ENCODE measurements at places on chromosomes 7 and 10.

- DNase-seq, result no peak
Measured at GRCh38 chr10:35451151-35452016, 115.1 kb downstream of the CCNY start.

- no peak for DNase-seq
Measured at GRCh38 chr10:36578306-36578705, 547.1 kb upstream of the ANKRD30A start.

GRCh38 chr7:4164556-4164955 lies 517.5 kb upstream of the FOXK1 start:
- DNase-seq, result no peak

DNA sequence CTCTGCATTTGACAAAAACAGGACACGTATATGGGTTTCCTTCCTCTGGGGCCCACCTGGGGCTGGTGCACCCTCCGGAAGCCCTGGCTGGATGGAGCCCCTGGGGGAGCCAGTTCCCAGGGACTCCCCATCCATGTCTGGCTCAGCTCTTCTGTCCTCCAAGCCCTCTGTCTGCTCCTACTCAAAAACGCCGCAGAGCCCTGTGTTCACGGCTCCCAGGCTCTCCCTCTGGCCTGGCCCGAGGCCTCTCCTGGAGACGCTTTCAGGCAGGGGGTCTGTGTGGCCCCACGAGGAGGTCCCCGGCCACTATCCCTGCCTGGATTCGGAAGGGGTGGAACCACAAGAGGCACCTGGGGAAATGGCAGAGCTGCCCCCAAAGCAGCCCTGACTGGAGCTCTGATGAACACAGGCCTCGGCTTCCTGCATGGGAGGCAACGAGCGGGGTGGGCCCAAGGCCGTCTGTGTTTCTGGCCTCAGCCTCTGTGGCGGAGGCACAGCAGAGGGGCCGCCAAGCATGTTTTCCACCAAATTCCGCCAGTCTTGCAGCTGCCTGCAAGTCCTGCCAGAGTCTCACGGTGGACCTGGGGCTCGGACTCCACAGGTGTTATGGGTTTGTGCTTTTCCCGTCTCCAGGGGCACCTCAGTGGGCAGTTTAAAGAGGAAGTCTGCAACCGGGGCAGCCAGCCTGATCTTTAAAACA lies 22.6 kb upstream of the INPP5A start:
- DNase-seq, result no peak

DNA sequence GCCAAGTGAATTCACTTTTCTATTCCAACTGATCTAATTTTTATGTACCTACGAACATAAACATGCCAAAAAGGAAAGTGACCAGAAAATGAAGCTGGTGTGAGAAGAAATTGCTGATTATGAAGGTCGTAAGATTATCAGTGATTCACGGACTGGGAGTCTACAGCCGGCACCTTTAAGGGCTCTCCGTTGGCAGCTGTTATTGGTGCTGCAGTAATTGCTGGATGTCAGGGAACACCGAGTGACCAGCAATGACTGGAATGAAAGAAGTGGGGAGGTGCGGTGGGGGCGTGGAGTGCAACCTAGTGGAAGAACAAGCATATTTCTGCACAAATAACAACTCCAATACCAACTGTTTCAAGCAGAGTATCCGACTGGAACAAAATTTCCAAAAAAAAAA lies 109.8 kb upstream of the TARP start:
- no peak for DNase-seq

DNA sequence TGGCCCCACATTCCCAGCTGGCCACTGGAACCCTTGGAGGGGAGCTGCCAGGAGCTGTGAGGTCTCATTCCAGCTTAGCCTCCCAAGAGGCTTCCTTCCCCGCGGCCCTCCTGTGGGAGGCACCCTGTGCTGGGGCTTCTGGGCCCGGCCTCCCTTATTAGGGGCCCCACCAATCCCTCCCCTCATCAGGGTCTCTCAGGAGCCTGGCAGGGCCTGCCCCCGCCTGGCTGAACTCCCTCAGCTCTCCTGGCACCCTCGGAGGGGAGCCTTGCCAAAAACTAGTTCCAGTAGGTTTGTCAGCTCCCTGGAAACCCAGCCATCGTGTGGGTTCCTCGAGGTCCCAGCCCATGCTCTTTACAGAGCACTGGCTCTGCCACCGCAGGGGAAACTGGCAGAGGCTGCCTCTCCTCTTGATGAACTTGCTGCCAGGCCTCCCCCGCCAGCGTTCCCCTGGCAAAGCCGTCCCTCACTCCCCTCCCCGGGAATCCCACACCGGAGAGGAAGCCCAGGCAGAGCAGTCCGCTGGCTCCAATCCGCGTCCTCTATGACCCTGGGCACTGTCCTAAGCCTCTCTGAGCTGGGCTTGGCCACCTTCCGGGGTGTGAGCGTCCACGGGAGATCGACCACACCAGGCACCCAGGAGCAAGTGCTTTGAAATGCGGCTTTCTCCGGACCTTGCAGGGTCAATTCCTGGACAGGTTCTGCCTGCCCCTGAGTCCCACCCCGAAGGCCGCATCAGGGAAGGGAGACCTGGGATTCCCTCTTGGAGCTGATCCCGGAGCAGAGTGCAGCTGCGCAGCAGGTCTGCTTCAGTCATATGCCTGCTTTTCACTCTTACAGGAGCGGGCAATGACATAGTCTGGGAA lies 139.8 kb downstream of the ARHGAP22 start:
- DNase-seq, result peak; percentile 35

DNA sequence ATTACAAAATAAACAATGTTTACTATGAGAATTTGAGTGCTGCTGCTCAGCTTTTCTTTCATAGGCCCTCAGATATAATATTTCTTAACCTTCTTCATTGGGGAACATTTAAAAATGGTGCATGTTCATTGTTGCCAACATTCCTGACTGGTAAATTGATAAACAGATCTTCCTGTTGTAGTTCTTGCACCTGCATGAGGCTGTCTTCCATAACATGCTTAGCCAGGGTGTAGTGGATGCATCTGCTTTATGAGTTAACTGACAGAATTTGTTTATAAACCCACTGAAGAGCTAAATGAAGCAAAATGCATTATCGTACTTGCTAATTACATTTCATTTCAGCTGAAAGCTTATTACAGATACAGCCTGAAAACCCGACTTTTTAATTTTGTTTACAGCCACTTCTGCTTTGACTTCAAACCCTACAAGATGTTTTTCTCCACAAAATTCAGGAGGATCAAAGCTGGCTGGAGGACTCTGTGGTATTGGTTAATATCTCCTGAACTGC lies 177.2 kb downstream of the SEM1 start:
- DNase-seq, result no peak

DNA sequence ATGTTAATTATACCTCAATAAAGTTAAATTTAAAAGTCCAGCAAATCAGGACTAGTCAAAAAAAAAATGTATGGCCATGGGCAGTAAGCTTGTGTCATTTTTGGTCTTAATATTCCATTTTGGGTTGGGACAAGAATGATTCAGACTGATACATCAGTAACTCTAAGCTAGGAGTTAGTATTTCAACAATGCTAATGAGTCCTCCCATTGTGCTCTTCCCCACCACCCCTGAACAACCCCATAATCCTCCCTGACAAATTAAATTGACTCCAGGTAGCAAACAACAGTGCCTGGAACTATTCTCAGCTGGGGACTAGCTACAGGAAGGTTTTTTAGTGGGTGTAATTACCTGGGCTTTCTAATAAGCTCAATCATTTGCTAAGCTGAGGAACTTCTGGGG lies 30.7 kb upstream of the KCNIP2 start:
- DNase-seq, result no peak

- DNase-seq, result no peak
Measured at GRCh38 chr7:77329466-77330168, 86.5 kb downstream of the GSAP start.

- DNase-seq, result no peak
Measured at GRCh38 chr10:111954386-111954785, 229.2 kb downstream of the GPAM start.

- DNase-seq, result no peak
Measured at GRCh38 chr7:65832281-65832680, 40.6 kb upstream of the VKORC1L1 start.

DNA sequence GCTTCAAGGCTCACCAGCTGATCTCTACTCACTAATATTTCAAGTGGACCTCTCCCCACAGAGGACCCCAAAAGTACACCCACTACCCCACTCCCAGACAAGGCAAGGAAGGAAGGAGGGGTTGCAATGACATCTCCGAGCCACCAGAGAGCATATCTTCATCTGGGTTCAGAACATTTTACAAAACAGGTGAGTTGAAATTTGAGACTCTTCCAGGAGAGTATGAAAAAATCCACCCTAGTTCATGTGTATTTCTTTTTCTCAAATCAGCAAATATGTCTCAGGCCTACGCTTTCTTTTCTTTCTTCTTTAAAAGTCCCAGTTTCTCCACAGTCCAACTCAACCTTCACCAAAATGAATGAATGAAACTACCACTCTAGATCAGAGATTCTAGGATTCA lies 61.9 kb downstream of the SGMS1 start:
- DNase-seq, result peak; percentile 10

GRCh38 chr10:63576501-63576900 lies 55.3 kb downstream of the REEP3 start:
- DNase-seq, result no peak

- DNase-seq, result no peak
Measured at GRCh38 chr10:123013456-123014419, 4.9 kb downstream of the ACADSB start.

DNA sequence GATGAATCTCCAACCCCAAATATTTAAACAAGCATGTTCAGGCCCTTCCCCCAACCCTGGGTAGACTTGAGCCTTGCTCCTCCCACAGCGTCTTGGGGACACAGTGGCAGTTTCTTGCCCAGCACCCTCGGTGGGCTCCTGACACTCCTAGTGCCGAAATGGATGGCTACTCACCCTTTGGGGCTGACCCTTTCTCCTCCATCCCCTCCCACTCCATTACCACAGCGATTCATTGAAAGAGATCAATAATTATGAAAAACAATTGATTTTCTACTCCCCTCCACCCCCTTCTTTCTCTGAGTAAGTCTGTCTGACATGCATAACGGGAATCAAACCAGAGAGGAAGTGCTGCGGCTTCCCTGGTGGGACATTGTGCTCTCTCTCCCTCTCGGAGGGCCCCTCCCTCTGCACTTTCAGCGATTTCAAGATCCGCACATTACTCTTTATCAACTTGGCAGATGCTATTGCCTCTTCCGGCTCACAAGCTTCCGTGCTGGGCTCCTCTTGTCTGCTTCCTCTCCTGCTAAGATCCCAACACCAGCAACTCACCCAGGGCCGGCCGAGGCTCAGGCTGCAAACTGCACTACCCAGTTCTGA lies 79.0 kb upstream of the PLXNA4 start:
- DNase-seq, result no peak

DNA sequence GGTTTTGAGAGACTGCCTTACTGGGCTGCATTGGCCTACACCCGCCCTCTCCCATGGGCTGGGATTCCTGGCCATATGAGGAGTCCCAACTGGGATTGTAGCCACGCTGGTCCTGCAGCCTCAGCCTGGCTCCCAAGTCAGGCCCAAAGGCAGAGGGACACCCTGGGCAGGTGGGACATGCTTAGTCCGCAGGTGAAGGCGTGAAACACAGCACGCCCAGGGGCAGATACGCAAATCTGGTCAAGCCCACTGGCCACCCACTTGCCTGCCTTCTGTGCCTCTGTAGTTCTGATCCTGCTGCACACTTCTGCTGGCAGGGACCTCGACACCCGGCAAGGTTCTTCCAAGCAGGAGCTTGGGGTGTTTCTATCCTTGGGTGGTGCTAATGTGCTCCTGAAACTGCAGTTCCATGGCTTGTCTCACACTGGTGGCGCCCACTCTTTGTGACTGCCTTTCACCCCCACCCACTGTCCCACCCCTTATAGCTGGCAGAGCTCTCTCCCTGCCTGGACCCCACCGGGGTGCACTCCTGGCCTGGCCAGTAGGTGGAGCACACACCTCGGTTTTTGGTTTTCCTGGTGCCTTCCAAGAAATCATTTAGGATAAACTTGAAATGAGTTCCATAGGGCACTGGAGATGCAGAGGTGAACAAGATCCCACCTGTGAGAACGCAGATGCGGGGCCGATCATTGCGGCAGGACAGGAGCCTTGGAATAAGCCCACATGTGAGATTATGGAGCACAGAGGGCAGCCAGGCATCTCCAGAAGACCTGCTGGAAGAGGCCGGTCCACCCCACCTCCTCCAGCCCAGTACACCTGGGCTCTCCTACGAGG lies 47.9 kb downstream of the MKI67 start:
- peak; percentile 3 for DNase-seq

DNA sequence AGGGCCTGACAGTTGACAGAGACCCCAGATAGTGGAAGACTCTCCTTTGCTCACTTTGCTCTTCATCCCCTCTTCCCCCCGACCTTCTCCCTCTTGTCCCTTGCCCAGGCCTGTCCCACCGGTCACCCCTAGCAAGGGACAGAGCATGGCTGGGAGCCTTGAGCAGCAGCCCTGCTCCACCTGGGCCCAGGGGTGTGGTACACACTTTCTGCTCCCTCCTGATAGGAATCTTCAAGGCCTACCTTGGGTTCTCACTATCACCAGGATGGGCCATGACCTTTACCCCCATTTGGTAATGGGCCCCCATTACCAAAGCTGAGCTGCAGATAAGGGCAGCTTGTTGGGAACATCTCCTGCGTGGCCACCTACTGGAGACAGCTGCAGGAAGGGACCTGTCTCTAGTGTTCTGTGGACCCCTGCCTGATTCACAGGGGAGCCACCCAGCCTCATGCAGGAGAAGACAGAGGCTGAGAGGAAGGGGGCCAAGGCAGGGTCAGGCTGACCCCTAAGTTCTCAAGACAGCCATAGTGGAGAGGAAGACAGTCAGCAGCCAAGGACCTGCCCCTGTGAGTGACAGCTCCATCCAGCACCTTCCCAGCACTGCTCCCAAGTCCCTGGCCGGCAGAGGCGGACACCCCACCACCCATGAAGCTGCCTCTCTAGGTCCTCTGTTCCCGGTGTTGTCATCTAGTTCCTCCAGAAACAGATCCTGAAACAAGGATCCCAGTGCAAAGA lies 913 bp upstream of the NPC1L1 start:
- DNase-seq, result no peak

- DNase-seq, result no peak
Measured at GRCh38 chr10:58936364-58936763, 240.1 kb upstream of the PHYHIPL start.

DNA sequence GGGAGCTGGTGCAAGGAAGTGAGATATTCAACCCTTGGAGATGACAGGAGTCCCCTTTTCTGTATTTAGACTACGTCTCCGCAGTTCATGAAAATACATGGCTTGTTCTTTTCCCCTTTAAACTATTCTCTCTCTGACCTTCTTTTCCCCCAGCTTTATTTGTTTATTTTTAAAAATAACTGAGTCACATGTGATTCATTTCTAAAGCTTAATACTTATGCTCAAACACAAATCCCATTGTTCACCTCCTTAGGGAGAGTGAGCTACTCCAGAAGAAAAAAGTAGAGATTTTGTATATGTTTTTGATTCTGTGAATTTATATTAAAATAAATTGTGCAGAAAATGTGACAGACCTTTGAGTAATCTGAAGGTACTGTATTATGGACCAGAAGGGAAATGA lies 35.9 kb upstream of the FZD1 start:
- no peak for DNase-seq
